ENCODE measurements at places on chromosomes 16 and 17.

- no peak for DNase-seq
Observed at GRCh38 chr17:50289991-50290702, 15.9 kb downstream of the TMEM92 start.

- DNase-seq: no peak
Observed at GRCh38 chr17:69870091-69870530, 204.9 kb upstream of the KCNJ16 start.

- DNase-seq: no peak
Observed at GRCh38 chr16:10824111-10824893, 5.7 kb upstream of the TVP23A start.

DNA sequence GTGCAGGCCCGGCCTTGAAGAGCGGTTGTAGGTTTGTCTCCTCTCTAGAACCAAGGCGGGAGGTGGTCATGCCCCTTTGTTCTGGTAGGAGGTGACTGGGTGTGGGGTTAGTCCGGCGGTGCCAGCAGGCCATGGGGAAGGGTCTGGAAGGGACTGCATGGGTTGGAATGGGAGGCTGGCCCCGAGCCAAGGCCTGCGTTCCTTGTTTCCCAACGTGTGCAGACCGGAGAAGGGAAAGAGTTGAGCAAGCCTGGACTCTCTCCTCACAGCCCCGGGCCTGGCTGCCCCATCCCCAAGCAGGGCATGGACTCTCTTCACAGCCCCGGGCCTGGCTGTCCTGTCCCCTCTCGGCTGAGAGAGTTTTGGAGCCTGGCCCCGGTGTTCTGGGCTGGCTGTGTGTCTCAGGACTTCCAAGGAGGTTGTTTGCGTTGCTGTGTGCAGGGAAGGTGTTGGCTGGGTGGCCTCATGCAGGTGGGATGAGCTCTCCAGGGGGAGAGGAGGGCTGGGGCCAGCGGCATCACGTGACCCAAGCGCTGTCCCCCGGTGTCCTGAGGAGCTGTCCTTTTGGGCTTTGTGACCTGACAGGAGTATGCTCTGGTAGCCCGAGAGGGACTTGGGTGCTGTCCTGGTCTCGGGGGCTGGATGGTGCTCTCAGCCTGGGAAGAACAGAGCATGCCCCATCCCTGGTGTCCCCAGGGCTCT is 2.6 kb downstream of the CACNA1H start:
- no peak for DNase-seq

- no peak for DNase-seq
Observed at GRCh38 chr16:65909310-65910050, 457.0 kb upstream of the CDH5 start.

- no peak for DNase-seq
Observed at GRCh38 chr16:17109413-17109812, 361.3 kb downstream of the XYLT1 start.

DNA sequence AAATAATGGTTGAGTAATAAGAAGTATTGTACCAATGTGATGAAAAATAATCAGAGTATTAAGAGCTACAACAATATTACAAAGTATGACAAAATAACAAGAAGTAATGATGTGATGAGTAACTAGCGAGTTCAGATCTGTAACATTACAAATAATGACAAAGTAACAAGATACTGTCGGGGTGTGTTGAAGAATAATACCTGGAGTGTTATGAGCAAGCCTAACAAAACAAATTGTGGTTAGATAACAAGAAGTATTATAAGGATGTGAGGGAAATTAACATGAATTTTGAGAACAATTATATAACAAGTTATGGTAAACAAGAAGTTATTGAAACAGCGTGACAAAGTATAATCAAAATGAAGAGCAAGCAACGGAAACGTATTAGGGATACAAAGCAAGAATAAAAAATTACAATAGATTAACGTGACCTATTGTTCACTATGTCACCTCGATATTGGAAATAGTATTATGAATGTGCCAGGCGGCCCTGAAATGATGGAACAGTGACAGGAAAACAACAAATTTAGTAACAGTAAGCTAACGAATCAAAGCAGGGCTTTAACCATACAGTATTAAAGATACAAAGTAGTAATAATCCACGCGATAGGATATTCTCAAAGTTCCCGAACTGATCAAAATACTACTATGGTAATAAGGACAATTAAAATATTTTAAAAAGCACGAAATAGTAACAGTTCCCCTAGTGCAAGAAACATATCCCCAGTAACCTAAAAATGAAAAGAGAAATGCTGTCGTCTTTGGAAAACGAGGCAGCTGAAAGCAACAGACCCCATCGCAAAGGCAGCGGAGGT is 1.6 kb downstream of the TBX4 start:
- no peak for DNase-seq

DNA sequence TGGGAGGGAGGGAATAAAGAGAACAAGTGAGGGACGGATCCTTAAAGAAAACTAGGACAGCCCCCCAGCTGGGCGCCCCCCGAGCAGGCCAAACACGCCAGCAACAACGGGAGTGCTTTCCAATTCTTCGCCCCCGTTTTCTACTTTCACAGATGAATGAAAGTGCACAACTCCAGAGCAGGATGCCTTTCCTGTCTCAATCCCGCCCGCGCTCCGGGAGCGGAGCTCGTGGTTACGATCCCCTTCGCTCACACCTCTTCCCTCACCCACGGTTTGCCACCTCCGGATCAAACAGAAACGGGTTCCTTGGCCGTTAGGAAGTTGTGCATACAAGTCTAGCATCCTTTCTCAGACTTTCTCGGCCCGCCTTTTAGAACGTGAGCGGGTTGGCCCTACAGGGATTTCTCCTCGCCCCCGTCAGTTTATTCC is 680 bp downstream of the SKA2 start:
- peak; percentile 24 for DNase-seq

DNA sequence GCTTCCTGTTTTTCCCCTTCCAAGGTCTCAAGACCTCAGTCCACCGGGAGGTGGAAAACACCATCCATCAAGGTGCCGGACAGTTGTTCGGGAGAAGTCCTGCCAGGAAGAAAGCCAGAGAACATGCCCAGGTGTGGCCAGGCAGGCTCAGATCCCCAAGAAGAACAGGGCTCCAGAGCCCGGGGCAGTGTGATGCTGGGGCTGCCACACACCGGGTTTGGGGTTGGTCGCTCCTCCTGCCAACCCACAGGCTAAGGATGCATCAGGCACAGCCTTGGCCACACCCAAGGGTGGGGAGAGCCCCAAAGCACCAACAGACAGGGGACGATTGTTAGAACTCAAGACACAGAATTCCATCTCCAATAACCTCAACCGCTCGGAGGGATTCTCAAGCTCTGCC is 19.7 kb downstream of the ZFHX3 start:
- DNase-seq: no peak

DNA sequence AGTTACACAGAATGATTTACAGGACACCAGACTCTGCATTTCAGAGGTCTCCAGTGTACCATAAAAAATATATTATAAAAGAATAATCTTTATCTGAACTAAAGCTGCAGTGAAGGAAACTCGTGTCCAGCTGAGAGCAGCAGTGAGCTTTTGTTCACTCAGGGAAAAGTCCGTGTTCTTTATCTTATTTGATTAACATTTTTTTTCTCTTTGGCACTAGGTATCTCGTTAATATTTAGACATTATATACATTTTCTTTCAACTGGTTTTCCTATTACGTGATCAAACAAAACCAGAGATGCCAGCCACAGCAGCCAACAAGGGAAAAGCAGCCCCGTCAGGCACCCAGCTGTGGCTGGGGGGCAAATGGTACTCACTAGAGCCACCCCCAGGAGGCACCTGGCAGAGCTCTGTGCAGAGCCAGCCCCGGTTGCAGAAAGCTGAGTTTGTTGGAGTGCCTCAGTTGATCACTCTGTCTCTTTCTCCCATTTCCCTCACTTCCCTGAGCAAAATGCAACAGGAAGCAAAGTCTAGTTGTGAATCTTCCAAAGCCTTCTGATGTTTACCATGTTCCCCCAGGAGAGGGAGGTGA is 1.1 kb upstream of the HS3ST4 start:
- no peak for DNase-seq

GRCh38 chr16:77383606-77384187 is 51.1 kb downstream of the ADAMTS18 start:
- DNase-seq: no peak

- no peak for DNase-seq
Observed at GRCh38 chr16:9192746-9193145, 101.3 kb downstream of the HAPSTR1 start.

- no peak for DNase-seq
Observed at GRCh38 chr16:66386629-66387622, 20.4 kb downstream of the CDH5 start.

- DNase-seq: no peak
Observed at GRCh38 chr16:56608876-56609462, 585 bp downstream of the MT2A start.

GRCh38 chr17:38747463-38748148 is 530 bp downstream of the PCGF2 start:
- no peak for DNase-seq

GRCh38 chr17:20896153-20896649 is 146.6 kb downstream of the USP22 start:
- DNase-seq: peak; percentile 7

DNA sequence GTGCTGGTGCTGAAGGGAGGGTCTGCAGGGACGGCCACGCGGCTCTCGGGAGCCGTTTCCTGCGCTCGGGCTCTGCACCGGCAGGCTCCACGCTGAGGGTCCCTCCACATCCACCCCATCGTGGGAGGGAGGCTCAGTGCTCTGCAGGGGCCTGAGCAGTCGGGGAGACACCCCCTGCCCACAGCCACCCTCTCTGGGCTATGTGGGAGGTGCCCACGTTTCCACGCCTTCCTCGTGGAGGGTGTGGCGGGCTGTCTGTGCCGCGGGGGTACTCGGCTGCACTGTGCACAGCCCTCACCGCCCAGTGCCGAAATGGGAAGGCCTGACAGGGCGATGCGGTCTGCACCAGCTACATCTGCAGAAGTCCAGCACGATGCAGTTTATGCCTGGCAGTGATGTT is 25.5 kb upstream of the ZNF750 start:
- no peak for DNase-seq

DNA sequence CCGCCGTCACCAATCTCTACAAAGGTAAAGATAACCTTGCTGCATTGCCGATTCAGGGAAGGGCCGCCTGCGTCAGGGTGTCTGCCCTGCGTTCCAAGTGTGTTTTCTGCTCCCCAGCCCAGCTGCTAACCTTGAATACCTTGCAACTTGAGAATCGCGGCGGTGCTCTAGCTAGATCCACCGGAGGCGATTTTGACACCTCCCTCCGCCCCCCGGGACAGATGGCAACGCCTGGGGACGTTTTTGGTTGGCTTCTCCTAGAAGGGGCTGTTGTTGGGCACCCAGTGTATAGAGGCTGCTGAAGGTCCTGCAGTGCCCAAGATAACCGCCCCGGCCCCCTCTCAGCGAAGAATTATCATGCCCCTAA is 1.5 kb downstream of the HAPSTR1 start:
- peak; percentile 13 for DNase-seq

- DNase-seq: no peak
Observed at GRCh38 chr17:56011406-56012131, 141.7 kb upstream of the ANKFN1 start.

- DNase-seq: peak; percentile 30
Observed at GRCh38 chr17:5282642-5283217, 646 bp downstream of the RABEP1 start.

DNA sequence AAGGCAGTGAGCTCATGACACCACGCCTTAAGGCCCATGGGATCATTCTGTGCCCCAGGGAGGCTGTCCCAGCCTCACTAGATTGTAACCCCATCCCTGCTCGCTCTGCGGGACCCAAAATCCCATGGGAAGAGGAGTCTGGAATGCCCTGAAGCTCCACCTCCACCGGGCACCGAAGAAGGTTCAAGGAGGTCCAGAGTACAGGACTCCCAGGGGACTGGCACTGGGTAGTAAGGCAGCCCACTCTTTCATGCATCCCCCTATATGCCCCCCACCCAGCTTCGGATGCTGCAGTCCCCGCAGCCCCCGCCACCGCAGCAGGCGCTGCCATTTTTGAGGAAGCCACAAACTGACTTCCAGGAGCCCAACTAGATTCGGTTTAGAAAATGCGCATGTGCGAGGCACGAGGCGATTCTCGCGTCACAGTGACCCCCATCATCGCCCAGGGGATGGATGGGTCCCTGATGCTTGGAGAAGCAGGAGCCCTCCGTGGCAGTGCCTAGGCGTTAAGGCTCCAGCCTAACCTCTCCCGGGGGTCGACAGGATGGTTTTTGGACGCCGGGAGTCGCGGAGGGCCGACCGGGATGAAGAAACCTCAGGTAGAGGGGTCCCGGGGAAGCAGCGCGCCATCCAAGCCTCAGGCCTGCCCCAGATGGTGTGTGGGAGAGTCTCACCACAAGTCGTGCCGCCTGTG is 1681.0 kb downstream of the TP53TG3F start:
- no peak for DNase-seq

GRCh38 chr17:71496552-71496951 is 624.3 kb upstream of the SOX9 start:
- no peak for DNase-seq

- DNase-seq: no peak
Observed at GRCh38 chr17:72602517-72603419, 481.9 kb downstream of the SOX9 start.

- peak; percentile 29 for DNase-seq
Observed at GRCh38 chr17:78923660-78924453, 1.3 kb downstream of the TIMP2 start.

DNA sequence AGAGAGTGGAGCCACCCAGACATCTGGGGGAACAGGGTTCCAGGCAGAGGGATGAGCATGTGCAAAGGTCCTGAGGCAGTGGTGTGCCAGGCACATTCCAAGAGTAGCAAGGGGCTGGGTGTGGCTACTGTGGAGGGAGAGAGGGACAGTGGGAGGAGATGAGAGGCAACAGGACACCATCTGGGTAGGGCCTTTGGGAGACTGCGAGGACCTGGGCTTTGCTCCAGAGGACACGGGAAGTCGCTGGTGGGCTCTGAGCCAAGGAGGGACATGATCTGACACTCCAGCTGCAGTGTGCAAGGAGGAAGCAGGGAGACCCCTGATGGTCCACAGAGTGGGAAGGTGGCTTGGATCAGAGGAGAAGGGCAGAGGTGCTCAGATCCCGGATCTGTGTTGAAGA is 56.7 kb upstream of the MED9 start:
- no peak for DNase-seq

GRCh38 chr16:30348113-30348512 is 7.0 kb downstream of the CD2BP2 start:
- no peak for DNase-seq

DNA sequence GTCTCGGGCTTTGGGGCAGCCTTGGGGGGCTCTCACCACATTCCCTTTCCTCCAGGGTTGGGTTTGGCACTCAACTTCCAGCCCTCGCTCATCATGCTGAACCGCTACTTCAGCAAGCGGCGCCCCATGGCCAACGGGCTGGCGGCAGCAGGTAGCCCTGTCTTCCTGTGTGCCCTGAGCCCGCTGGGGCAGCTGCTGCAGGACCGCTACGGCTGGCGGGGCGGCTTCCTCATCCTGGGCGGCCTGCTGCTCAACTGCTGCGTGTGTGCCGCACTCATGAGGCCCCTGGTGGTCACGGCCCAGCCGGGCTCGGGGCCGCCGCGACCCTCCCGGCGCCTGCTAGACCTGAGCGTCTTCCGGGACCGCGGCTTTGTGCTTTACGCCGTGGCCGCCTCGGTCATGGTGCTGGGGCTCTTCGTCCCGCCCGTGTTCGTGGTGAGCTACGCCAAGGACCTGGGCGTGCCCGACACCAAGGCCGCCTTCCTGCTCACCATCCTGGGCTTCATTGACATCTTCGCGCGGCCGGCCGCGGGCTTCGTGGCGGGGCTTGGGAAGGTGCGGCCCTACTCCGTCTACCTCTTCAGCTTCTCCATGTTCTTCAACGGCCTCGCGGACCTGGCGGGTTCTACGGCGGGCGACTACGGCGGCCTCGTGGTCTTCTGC is 8.4 kb downstream of the SLC16A3 start:
- no peak for DNase-seq

- DNase-seq: no peak
Observed at GRCh38 chr17:33509331-33509730, 216.2 kb upstream of the ASIC2 start.
